ENCODE measurements at places on chromosomes 3 and 15. TPM values are rescaled to one million over a fixed set of nuclear protein-coding genes. Genes with fewer than 3 reads are reported as not detected.

TNFAIP8L3 gene
- not detected for polyA plus RNA-seq

ZNF501 gene
- 2.0 TPM for polyA plus RNA-seq

PLIN1 gene
- polyA plus RNA-seq: not detected

ANKRD63 gene
- polyA plus RNA-seq: not detected

ISL2 gene
- polyA plus RNA-seq: 0.89 TPM

SEMA5B gene
- polyA plus RNA-seq: not detected

ROPN1 gene
- not detected for polyA plus RNA-seq

SERPINI2 gene
- not detected for polyA plus RNA-seq
